Activated CD4-positive, alpha-beta T cell treated with anti-CD3 and anti-CD28 coated beads, Interleukin-2, amount 10 ng/mL, durations not matched to agents 24 days and 14 days (primary cell): ENCODE measurements at places on chromosomes 4 and X. TPM values are rescaled to one million over a fixed set of nuclear protein-coding genes. Genes with fewer than 3 reads are reported as not detected.

DNA sequence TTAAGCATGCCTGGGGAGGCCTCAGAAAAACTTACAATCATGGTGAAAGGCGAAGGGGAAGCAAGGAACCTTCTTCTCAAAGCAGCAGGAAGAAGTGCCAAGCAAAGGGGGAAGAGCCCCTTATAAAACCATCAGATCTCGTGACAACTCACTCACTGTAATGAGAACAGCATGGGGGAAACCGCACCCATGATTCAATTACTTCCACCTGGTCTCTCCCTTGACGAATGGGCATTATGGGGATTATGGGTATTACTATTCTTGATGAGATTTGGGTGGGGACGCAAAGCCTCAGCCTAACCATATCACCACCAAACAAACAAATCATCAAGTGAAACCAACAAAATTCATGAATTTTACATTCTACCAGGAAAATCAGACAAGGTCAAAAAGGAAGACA is 76.7 kb upstream of the TAB3 start:
- DNase-seq = no peak

DNA sequence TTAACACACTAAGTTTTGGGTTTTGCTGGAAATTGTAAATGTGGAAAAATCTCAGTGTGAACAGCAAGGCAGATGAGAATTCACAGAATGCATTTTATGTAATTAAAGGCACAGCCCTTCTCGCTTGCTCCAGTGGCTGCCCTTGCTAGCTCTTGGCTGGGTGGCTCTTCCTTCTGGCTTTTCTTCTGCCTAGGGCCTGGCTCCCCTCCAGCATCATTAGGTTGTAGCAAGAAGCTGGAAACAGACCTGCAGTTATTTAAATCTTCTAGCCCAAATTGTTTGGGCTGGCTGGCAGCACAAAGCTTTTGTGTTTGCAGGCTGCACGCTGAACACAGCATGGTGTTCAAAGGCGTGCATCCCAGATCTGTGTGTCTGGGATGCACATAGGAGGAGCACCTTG is 56.5 kb downstream of the LIMCH1 start:
- no peak for DNase-seq

DNA sequence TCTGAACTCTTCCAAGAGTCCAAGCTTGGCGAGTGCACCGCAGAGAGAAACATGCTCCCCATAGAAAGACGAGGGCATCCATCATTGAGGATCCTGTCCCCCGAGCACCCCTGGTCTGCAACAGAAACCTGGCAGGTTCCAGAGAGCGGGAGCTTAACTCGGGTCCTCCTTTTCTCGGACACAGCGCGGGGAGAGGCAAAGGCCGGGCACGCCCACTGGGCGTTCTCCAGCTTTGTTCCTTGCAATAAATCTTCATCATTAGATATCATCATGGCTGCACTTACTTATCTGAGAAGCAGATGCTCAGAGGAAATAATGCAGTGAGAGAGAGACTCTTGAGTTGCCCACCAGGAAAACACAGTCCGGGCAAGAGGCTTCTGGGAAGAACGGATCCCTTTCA is 90.1 kb upstream of the PSAPL1 start:
- no peak for DNase-seq

The CDX4 gene
- not detected in 2 replicates for total RNA-seq
